CD14-positive monocyte (primary cell): ENCODE measurements at places on chromosomes 3 and 15.
A peak's percentile ranks its signal among the peaks of the same experiment; 100 is the strongest.

GRCh38 chr3:21729888-21730459 lies 21.0 kb downstream of the ZNF385D start:
- H3K4me3 ChIP-seq, result no peak overlapping the region
- H3K36me3 ChIP-seq, result no peaks in the 10 kb centered on the region
- H3K4me1 ChIP-seq, result no peaks in the 10 kb centered on the region
- H3K27ac ChIP-seq, result no peak overlapping the region
- no peak for DNase-seq

- no peak overlapping the region for H3K4me3 ChIP-seq
- no peak overlapping the region for H3K27ac ChIP-seq
- H3K36me3 ChIP-seq, result no peaks in the 10 kb centered on the region
- H3K27me3 ChIP-seq, result no peaks in the 10 kb centered on the region
- no peaks in the 10 kb centered on the region for H3K4me1 ChIP-seq
These were observed 17.7 kb upstream of the CADPS start for GRCh38 chr3:62892951-62893350.

GRCh38 chr3:12321015-12321414 lies 32.1 kb downstream of the PPARG start:
- no peaks in the 10 kb centered on the region for H3K27me3 ChIP-seq
- peaks cover 35% of the 10 kb centered on the region for H3K4me1 ChIP-seq
- no peak overlapping the region for H3K4me3 ChIP-seq
- no peak overlapping the region for H3K27ac ChIP-seq

DNA sequence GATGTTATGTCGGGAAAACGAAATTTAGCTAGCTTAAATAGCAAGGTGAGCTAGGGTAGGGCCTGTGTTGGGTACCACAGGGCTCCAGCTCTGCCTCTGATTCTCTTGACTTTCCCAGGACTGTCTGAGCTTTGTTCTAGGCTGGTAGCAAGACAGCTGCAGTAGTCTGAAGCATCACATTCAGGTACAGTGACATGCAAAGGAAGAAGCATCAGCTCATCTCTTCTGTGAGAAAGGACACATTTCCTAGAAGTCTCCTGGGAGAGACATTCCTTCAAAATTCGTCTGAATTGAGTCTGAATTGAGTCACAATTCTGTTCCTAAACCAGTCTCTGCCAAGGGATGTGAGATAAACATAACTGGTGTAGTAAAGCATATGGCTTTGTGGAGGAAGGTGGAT lies 8.5 kb upstream of the UBXN7 start:
- no peaks in the 10 kb centered on the region for H3K27me3 ChIP-seq
- DNase-seq, result no peak
- H3K4me3 ChIP-seq, result no peak overlapping the region

- DNase-seq, result peak; percentile 24
- H3K4me3 ChIP-seq, result no peak overlapping the region
- H3K36me3 ChIP-seq, result no peaks in the 10 kb centered on the region
- H3K4me1 ChIP-seq, result peaks cover 12% of the 10 kb centered on the region
- no peaks in the 10 kb centered on the region for H3K27me3 ChIP-seq
These were observed 11.8 kb upstream of the CDV3 start for GRCh38 chr3:133561679-133562078.

- H3K4me1 ChIP-seq, result no peaks in the 10 kb centered on the region
- H3K4me3 ChIP-seq, result no peak overlapping the region
- no peaks in the 10 kb centered on the region for H3K36me3 ChIP-seq
- H3K27me3 ChIP-seq, result no peaks in the 10 kb centered on the region
- DNase-seq, result no peak
These were observed 41.6 kb upstream of the DUT start for GRCh38 chr15:48289628-48290027.

GRCh38 chr15:65379986-65380385 lies 2.2 kb upstream of the IGDCC3 start:
- DNase-seq, result no peak

- H3K4me1 ChIP-seq, result peaks cover 57% of the 10 kb centered on the region
- no peak overlapping the region for H3K27ac ChIP-seq
- no peak for DNase-seq
These were observed 56.0 kb upstream of the FLNB start for GRCh38 chr3:57952208-57952631.

DNA sequence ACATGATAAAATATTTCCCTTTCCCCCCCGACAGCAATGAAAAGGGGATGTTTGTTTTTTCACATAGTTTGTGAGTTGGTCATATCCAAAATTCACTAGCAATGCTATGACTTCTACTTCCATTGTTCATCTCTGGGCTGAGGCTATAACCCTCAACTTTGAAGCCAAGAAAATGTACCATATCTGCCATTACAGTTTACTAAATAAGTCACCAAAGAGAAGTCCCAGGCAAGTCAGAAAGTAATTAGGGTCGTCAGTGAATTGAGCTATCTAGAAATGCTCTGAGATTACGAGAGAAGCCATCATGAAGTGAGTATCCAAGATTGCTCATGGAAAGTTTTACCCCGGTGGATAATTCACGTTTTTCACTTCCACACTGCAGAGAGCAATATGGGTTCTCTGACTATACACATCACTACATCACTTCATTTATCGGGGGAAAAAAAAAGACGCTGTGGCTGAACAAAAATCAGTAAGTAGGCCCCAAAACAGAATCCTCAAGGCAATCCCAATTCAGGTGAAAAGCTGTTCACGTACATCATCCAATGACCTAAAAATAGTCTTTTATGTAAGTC lies 1.4 kb downstream of the PEAK1 start:
- peaks cover 38% of the 10 kb centered on the region for H3K4me1 ChIP-seq
- H3K36me3 ChIP-seq, result no peaks in the 10 kb centered on the region
- no peak overlapping the region for H3K27ac ChIP-seq
- peaks cover 2% of the 10 kb centered on the region for H3K27me3 ChIP-seq

- H3K27ac ChIP-seq, result no peak overlapping the region
- no peaks in the 10 kb centered on the region for H3K27me3 ChIP-seq
- H3K36me3 ChIP-seq, result no peaks in the 10 kb centered on the region
- H3K4me1 ChIP-seq, result peaks cover 17% of the 10 kb centered on the region
These were observed 38.5 kb downstream of the ARHGEF3 start for GRCh38 chr3:56763233-56763632.

DNA sequence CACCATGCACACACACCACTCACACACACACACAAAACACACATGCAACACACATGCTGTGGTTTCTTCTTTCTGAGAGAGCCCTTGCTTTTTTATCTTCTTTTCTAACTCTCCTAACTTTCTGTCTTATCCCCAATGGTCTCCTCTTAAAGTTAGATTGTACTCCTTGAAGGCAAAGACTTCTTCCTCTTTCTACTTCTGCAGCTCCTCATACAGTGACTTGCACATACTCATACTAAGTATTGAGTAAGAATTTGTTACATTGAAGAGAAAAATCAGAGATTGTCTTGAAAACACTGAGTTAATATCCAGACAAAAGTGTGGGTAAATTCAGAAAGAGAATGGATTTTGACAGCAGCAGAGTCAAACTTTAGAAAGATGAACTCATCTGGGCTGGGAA lies 64.4 kb downstream of the GTPBP8 start:
- H3K27me3 ChIP-seq, result no peaks in the 10 kb centered on the region
- peaks cover 71% of the 10 kb centered on the region for H3K4me1 ChIP-seq
- H3K4me3 ChIP-seq, result no peak overlapping the region
- peak; percentile 66 for DNase-seq
- H3K27ac ChIP-seq, result no peak overlapping the region

GRCh38 chr15:33145447-33145846 lies 49.1 kb downstream of the FMN1 start:
- H3K4me3 ChIP-seq, result no peak overlapping the region
- no peaks in the 10 kb centered on the region for H3K36me3 ChIP-seq
- DNase-seq, result no peak

- no peaks in the 10 kb centered on the region for H3K36me3 ChIP-seq
- no peak overlapping the region for H3K27ac ChIP-seq
- DNase-seq, result no peak
- H3K4me1 ChIP-seq, result no peaks in the 10 kb centered on the region
These were observed 144.7 kb upstream of the ANKRD28 start for GRCh38 chr3:15942462-15942861.

DNA sequence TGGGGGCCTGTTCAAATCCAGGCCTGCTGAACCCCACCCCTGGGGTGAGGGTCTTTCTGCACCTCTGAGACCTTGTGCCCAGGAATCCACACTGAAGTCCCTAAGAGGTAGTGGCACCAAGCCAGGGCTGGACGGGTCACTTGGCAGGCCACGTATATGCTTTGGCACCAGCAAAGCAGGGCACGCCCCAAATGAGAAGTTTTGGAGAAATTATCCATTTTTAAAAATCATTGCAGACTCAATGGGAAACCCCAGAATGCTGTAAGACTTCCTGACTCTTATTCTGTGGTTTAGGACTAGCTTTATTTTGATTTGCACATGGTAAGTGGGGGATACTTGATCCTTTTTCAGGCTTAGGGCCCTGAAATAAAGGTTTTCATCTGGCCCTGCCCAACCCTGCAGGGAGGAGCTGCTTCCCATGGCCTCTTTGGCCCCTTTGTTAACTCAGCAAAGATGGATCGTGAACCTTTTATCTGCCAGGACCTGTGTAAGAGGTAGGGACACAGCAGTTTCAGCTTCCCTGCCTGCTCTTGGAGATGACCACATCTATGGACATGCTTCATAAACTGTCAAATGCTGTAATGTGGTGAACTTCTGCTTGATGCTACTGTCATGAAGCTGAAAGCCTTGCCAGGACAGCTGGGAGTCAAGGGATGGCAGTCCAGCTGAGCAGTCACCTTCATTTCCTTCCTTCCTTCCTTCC lies 88.0 kb downstream of the HMG20A start:
- no peak overlapping the region for H3K27ac ChIP-seq
- no peak overlapping the region for H3K4me3 ChIP-seq
- no peak for DNase-seq
- H3K4me1 ChIP-seq, result peaks cover 21% of the 10 kb centered on the region
- H3K36me3 ChIP-seq, result no peaks in the 10 kb centered on the region
- H3K27me3 ChIP-seq, result no peaks in the 10 kb centered on the region

- DNase-seq, result peak; percentile 94
- H3K4me1 ChIP-seq, result peaks cover 98% of the 10 kb centered on the region
- H3K27me3 ChIP-seq, result no peaks in the 10 kb centered on the region
- H3K27ac ChIP-seq, result peak overlapping the region; percentile 98
- H3K36me3 ChIP-seq, result no peaks in the 10 kb centered on the region
These were observed 14.6 kb upstream of the NRROS start for GRCh38 chr3:196624907-196625306.

GRCh38 chr3:12879191-12879815 lies 37.9 kb upstream of the RPL32 start:
- H3K36me3 ChIP-seq, result no peaks in the 10 kb centered on the region
- H3K4me3 ChIP-seq, result no peak overlapping the region
- H3K4me1 ChIP-seq, result peaks cover 8% of the 10 kb centered on the region
- no peak for DNase-seq
- no peak overlapping the region for H3K27ac ChIP-seq

DNA sequence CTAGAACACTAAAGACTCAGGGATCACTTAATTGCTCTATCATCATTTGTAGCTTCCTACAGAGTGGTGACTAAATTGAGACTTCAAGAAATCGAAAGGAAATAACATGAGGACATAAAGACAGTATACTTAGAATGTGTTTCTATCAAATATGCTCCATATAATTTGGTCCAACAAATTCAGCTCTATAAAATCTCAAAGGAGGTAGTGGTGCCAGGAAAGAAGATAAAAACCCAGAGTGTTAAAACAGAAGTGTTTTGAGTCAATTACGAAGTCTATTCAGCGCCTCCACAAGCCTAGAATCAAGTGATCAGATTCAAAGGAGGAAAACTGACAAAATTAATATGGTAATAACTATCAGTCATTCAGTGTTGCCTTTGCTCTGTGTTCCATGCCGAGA lies 22.9 kb downstream of the MAGI1 start:
- no peaks in the 10 kb centered on the region for H3K4me1 ChIP-seq
- H3K27me3 ChIP-seq, result no peaks in the 10 kb centered on the region
- no peak overlapping the region for H3K27ac ChIP-seq
- no peak overlapping the region for H3K4me3 ChIP-seq
- no peaks in the 10 kb centered on the region for H3K36me3 ChIP-seq
- DNase-seq, result no peak

DNA sequence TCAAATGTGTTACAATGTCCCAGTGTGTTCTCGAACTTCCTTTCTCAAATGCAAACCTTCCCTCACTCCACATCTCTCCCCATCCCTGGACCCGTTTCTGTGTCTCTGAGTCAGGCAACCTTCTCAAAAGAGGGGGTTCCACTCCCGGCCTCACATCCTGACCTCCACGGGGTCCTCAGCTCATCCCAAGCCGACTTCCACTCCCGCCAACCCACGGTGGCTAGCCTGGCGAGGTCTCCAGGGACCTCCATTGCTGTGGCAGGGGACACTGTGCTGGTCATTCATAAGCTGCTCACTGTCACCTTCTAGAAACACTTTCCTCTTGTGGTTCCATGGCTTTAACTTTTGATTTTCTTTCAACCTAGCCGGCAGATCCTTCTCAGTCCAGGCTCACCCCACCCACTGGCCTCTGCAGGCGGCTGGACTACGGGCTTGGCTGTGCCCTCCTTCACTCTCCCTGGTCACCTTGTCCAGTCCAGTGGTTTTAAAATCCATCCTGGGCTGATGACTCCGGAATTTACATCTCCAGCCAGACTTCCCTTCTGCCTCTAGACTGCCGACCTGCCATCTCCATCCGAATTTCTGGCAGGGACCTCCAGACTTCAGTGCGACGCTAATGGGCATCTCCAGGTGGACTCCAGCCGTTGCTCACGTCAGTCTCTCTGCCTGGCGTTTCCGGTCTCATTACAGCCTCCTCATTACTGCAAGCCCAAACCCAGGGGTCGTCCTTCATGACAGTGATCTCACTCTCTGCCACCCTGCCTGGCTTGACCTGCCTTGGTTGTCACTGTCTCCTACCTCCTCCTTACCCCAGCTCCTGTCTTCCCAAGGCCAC lies 20.0 kb downstream of the ABTB1 start:
- peaks cover 15% of the 10 kb centered on the region for H3K4me1 ChIP-seq
- H3K27ac ChIP-seq, result no peak overlapping the region
- no peaks in the 10 kb centered on the region for H3K36me3 ChIP-seq
- no peaks in the 10 kb centered on the region for H3K27me3 ChIP-seq

DNA sequence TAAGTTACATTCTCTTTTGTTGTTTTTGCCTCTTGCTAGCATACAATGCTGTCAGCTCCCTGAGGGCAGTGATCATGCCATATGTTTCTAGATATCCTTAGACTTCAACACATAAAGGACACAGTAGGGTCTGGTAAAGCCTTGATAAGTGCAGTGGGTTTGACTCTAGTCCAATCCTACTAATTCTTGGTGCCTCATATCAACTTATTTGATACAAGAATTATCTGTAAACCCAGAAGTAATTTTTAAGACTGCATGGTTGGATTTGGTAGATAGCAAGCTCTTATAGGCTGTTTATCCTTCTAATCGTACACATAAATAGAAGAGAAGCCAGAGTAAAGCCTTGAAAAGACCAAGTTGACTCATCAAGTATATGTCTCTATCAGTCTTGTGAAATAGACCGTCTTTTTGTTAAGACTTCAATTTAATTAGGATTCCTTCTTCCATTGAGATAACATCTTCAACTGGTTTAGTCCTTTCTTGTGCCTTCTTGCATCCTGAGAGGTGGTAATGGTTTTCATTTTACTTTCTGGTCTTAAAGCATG lies 265.6 kb upstream of the CDIN1 start:
- H3K4me3 ChIP-seq, result no peak overlapping the region
- no peaks in the 10 kb centered on the region for H3K36me3 ChIP-seq
- H3K27ac ChIP-seq, result no peak overlapping the region
- no peaks in the 10 kb centered on the region for H3K27me3 ChIP-seq
- H3K4me1 ChIP-seq, result no peaks in the 10 kb centered on the region
